ELR (cell line): ENCODE measurements at places on chromosomes 5 and 9.
A peak's percentile ranks its signal among the peaks of the same experiment; 100 is the strongest.

DNA sequence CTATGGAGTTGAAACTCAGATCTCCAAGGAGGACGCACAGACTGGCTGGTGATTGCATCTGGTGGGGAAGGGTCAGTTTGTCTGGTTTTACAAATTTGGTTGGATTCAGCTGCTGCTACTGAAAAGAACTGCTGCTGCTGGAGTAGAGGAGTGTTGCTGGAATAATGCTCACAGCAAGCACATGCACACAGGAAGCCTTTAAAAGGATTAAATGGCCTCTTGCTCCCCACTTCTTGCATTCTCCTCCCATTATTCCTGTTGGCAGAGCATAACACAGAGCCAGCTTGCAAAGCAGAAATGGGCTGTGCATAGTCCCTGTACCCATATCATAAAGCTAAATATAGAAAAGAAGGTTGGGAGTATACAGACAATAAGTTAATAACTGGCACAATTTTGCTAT, 16.6 kb downstream of the ZNF474 start:
- no peak for DNase-seq

DNA sequence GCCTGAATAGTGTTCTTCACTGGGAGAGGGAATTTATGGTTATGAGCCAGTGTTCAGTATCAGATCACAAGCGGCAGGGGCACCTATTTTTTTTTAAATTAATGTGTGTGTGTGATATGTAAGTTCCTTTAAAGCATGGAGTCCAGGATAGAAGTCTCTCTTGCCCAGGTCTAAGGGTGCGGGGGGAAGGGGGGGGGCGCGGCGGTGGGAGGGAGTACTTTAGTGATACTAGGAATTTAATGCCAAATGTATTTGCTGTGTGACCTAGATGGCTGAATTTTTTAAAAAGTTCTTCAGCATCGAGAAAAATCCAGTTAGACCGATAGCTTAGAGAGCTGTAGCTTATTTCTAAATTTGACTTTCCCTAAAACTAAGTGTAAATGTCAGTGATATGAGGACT, 1.5 kb upstream of the FCHO2 start:
- peak; percentile 6 for DNase-seq

DNA sequence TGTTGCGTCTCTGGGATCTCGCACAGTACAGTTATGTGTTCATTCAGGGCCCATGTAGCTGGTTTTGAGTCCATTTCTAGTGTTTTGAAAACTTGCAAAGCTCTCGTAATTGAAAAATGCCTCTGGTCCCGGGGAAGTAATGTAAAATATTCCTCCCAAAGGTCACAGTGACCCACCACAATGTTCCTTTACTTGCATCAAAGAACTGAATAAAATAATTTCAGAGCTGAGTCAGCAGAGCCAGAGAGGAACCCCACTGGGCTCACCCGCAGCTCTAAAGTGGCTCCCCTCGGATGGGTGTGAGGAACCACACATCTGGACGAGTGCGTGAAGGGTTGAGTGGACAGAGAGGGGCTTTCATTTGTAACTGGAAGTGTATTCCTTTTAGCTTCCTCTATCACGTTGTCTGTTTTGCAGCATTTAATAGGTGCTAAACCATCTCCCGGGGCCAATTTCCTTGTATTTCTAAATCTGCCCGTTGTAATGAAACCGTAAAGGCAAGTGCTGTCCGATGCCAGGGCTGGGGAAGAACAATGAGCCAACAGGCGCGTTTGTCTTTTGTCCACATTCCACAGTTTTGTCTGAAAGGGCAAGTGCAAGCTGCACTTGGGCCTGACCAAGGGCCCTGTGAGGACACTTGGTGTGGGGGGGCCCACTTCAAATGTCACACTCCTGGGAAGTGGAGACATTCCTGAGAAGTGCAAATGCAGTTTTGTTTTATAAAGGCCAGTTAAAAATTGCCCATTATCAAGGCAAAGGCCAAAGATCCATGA, 29.9 kb downstream of the COL5A1 start:
- no peak for DNase-seq

DNA sequence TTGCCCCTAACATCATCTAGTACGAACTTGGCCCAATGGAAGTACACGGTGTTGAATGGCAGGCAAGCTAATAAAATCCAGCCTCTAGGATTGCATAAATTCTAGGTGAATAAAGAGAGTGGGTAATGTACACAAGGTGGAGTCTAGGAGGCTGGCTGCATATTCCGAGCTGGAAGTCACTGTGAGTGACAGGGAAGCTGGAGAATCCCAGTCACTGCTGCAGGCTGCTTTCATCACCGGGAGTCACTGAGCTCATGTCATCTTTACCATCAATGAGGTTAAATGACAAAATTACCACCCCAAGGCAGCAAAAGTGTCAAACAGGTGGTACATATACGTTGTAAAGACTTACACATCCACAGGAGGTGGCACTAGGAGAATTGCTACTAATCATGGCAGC, 91.3 kb upstream of the HMHB1 start:
- DNase-seq, result no peak

GRCh38 chr9:81814401-81814793, 113.8 kb upstream of the SPATA31D4 start:
- DNase-seq, result no peak

GRCh38 chr5:7464182-7464581, 68.2 kb downstream of the ADCY2 start:
- no peak for DNase-seq

- no peak for DNase-seq
These were observed 38.3 kb downstream of the HTR1A start for GRCh38 chr5:63923914-63924313.

GRCh38 chr5:10578293-10578665, 14.4 kb downstream of the ANKRD33B start:
- DNase-seq, result no peak

DNA sequence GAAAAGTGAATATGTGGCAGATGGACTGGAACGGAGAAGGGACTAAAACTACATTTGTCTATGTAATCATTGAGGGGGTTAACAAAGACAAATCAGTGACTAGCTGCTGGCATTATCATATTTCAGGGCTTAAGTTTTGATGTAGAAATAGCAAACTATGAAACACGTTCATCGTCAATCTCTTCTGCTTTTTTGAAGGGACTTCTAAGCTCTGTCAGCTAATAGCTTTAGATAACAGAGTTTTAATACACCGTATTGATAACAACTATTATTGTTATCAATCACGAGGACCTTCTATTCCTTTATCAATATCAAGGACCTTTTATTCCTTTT, 38.9 kb upstream of the MRPS30 start:
- DNase-seq, result no peak

- DNase-seq, result peak; percentile 36
These were observed 700 bp downstream of the SKP2 start for GRCh38 chr5:36152324-36153297.

- peak; percentile 14 for DNase-seq
These were observed 198.1 kb downstream of the NPR3 start for GRCh38 chr5:32909207-32909606.

- DNase-seq, result peak; percentile 47
These were observed 48.2 kb downstream of the CDK5RAP2 start for GRCh38 chr9:120531683-120532300.

DNA sequence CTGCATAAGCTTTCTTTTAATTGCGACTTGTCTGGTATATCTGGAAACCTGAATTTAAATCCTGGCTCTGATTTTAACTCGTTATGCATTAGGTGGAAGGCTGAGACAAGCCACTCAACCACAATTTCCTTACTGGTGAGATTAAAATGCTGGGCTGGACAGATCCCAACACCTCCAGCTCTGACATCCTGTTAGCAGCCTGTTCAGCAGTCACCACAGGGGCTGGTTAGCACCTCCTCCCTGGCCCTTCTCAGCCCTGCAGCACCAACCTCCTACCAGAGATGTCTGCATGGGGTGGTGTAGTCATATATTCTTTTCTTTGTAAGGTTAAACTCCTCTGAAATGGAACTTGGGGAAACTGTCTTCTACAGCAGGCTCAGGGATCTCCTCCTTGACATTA, 156.5 kb upstream of the NFIL3 start:
- peak; percentile 2 for DNase-seq

GRCh38 chr5:51013036-51013435, 346.6 kb downstream of the PARP8 start:
- no peak for DNase-seq

DNA sequence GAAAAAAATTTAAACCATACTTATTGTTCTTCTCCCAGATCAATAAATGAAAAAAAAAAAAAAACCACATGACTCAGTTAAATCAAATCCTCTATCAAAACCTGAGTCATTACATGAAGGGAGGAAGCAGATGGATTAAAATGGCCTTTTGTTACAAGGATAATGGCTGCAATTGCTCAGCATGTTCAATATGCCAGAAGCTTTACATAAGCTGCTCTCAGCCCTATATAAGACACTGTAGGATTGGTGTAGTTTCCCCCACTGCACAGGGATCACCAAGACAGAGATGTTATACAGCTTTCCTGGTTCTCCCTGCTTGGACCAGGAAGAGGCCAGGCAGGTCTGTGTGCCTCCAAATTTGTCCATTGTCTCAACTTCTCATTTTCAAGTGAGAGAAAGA, 101.6 kb upstream of the MAP1B start:
- no peak for DNase-seq

- DNase-seq, result no peak
These were observed 68.9 kb downstream of the PHF2 start for GRCh38 chr9:93645149-93645889.

DNA sequence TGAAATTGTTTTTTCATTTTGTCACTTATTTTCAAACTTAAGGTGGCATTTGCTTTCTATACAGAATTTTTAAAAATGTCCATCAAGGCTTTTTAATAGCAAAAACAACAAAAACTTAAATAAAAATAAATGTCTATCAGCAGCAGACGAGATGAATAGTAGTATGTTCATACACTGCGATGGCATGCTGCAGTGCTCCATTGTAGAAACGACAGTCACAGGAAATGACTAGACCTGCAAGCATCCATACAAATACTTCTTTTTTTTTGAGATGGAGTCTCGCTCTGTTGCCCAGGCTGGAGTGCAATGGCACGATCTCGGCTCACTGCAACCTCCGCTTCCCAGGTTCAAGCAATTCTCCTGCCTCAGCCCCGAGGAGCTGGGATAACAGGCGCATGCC, 41.4 kb downstream of the COL23A1 start:
- no peak for DNase-seq

DNA sequence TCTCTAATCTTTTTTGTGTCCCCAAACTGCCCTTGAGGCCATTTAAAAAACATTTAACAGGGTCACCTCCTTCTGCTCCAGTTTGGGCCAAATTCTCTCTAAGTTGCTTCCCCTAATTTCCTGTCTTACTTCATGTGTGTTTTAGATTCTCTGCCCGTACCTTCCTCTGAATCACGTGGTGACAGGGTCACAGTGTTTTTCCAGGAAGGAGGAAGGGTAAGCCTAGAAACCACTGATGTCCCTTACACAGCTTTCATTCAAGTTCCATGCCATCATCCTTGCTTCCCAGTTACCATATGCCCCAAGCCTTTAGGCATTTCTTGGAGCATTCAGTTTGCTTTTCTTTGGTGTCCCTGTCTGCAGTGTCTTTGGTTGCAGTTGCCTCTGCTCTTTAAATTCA, 42.4 kb upstream of the MACIR start:
- peak; percentile 16 for DNase-seq

DNA sequence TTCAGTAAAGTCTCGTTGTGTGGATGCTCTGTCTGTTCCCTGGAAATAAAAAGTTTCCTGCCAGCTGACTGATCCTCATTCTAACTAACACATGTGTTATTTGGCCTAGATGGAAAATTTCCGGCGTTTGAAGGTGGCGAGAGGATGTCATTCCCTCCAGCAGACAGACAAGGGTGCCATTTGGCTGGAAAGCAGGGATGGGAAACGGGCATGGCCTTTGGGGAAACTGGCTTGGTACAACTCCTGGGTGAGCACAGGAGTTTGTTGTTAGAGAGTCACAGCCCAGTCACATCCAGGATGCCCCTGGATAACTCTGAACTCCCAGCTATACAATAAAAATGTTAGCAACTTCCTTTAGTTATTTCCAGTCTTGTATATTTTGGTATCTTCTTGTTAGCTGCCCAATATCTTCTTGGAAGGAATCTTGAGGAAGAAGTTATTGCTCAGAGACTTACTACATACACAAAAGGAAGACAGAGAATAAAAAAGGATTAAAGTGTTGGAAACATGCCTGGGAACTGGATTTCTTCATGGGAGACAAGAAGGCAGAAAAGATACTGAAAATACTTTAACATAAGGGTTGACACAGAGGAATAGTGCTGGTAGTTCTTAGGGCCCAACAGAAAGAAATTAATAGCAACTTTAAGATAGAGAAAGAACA, 41.9 kb downstream of the TEK start:
- no peak for DNase-seq

- peak; percentile 53 for DNase-seq
These were observed 8.7 kb downstream of the STK10 start for GRCh38 chr5:172178991-172179989.

DNA sequence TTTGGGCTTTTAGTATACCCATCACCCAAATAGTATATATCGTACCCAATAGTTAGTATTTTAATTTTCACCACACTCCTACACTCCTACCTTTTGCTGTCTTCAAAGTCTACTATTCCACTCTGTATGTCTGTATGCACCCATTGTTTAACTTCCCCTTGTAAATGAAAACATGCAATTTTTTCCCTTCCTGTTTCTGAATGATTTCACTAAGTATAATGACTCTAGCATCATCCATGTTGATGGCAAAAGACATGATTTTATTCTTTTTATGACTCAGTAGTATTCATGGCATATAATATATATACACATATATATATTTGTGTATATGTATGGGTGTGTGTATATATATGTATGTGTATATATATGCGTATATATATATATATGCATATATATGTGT, 63.1 kb upstream of the FAM174A start:
- no peak for DNase-seq

- no peak for DNase-seq
These were observed 6.0 kb downstream of the CAMK4 start for GRCh38 chr5:111229871-111230810.

DNA sequence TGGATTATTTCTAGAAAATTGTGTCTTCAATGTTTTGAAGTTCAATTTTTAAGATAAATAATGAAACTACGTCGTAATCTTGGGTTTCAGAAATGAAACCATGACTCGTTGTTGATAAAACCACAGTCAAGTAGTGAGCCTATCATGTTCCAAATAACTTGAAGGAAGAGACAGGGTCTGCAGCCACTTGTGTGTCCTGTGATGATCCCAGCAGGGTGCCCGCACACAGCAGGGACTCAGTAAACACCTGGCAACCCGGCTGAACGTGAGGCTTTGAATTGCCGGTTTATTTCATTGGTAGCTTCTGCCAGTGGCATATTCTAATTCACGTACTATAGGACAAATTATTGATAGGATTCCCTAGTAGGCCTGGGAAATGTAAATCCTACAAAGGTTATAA, 679.6 kb downstream of the IRX1 start:
- DNase-seq, result no peak
